Temporal lobe (tissue), 4 donors: ENCODE measurements at places on chromosomes 5 and 9. TPM values are rescaled to one million over a fixed set of nuclear protein-coding genes. Genes with fewer than 3 reads are reported as not detected.

MYORG gene
- 9.8 TPM for total RNA-seq

PCDHGA7 gene
- total RNA-seq, result 8.1 TPM

OTP gene
- total RNA-seq, result not detected

PHF24 gene
- total RNA-seq, result 25.6 TPM

TMCO6 gene
- 9.3 TPM for total RNA-seq
